ENCODE measurements at places on chromosomes 4 and X.
A peak's percentile ranks its signal among the peaks of the same experiment; 100 is the strongest.

DNA sequence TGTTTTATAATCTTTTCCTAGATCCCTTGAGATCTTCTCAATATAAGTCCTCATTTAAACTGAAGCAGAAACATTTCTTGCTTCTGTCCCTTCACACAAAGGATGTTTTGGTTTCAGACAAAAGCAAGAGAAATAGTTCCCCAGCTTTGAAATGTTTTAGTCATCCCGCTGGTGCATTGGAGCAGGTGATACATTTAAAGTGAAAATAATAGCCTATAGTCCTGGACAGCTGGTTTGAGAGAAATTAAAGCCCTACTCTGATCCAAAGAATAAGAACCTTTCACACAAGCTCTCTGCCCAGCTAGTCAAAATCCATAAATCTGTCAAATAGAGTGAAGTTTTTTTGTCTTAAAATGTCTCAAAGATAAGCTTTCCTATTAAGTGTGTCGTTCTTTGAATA, 79.4 kb downstream of the LUZP4 start:
- DNase-seq: no peak

GRCh38 chr4:147799986-147800555, 68.2 kb downstream of the ARHGAP10 start:
- no peak for DNase-seq

GRCh38 chr4:33369446-33369845, 2649.3 kb downstream of the PCDH7 start:
- peak; percentile 66 for DNase-seq

GRCh38 chr4:20326977-20327376, 75.3 kb downstream of the SLIT2 start:
- DNase-seq: no peak

DNA sequence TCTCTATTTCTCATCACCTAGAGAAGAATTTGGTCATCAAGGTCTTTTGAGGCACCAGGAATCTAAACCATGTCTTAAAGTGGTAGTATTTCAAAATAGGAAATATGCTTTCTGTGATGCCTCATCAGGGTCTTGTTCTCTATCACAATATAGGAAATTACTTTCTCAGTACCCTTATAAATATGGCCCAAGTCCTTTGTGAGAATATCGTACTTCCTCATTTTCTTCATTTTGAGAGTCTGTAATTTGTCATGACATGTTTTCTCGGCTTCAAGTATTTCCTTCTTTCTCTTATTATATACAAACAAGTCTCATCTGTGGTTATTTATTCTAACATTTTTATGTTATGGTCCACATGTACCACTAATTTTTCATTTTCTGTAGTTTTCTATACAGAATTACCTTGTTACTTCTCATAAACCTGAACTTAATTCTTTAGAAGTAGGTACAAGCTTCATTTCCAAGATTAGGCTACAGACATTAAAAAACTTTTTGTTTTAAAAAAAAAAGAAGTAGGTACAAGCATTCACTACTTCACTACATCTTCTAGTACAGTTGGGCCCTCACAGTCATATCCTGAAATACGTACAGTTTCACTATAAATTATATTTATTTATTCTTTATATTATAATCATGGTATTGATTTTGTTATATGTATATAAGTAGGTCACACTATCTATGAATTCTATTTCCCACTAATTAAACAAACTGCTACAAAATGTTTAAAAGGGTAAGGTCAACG, 54.4 kb downstream of the KLHL13 start:
- DNase-seq: no peak

DNA sequence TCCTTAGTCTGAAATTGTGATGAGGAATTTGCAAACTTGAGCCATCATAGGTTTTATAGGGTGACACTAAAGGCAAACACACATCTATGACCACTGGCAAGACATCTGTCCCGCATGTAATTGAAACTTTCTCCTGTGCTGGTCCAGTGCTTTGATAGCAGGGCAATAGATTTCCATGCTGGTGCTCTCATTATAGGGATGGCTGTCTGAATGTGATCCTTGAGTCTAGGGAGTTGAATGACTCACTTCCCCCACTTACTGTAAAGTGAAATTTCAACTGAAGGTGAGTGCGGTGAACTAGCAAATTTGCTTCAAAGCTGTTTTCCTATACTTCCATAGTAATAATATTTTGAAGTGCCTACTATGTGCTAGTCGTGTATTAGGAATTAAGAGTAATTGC, 1630.0 kb downstream of the STIM2 start:
- no peak for DNase-seq

DNA sequence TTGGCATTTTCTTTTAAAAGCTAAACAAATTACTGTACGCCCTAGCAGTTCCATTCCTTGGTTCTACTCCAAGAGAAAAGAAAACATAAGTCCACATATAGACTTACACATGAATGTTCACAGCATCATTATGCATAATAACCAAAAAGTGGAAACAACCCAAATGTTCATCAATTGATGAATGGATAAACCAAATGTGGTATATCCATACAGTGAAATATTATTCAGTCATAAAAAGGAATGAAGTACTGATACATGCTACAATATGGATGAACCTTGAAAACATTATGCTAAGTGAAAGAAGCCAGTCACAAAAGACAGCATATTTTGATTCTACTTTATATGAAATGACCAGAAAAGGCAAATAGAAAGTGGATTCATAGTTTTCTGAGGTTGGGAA, 36.5 kb downstream of the MED14 start:
- DNase-seq: no peak

DNA sequence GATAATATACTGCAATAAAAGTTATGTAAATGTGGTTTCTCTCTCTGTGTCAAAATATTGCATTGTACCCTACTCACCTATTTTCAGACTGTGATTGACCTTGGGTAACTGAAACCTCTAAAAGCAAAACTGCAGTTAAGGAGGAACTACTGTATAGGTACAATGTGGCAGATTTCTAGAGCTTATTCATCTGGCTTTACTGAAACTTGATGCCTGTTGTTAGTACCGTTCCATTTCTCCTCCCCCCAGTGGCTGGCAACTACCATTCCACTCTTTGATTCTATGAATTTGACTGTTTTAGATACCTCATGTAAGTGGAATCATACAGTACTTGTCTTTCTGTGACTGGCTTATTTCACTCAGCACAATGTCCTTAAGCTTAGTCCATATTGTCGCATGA, 61.9 kb downstream of the HOPX start:
- no peak for DNase-seq

DNA sequence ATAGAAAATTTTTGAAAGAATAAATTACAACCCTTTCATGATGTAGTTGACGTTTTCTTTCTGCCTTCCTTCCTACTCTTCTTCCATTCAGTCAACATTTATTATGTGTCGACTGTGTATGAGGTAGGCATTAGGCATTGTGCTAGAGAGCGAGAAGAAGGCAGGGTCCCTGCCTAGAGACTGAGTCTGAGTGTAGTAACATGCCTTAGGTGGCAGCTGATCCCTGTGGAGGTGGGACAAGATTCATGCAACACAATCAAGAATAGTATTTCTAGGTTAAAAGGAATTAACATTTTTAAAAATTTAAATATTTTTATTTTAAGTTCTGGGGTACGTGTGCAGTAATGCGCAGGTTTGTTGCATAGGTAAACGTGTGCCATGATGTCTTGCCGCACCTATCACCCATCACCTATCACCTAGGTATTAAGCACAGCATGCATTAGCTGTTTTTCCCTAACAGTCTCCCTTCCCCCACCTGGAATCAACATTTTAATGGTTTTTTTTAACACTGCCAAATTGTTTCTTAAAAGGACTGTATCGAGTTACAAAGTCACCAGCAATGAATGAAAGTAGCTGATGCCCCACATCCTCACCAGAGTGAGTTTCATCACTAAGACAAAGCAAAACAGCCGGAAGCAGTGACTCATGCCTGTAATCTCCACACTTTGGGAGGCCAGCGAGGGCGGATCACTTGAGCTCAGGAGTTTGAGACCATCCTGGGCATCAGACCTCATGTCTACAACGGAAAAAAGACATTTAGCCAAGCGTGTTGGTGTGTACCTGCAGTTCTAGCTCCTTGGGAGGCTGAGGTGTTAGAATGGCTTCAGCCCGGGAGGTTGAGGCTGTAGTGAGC, 84.0 kb downstream of the WWC2 start:
- peak; percentile 70 for DNase-seq

- DNase-seq: no peak
Observed at GRCh38 chr4:73911746-73912145, 42.6 kb downstream of the CXCL1 start.

- no peak for DNase-seq
Observed at GRCh38 chrX:38649221-38649620, 87.9 kb downstream of the TSPAN7 start.

- no peak for DNase-seq
Observed at GRCh38 chr4:5746250-5746649, 35.2 kb downstream of the EVC start.

DNA sequence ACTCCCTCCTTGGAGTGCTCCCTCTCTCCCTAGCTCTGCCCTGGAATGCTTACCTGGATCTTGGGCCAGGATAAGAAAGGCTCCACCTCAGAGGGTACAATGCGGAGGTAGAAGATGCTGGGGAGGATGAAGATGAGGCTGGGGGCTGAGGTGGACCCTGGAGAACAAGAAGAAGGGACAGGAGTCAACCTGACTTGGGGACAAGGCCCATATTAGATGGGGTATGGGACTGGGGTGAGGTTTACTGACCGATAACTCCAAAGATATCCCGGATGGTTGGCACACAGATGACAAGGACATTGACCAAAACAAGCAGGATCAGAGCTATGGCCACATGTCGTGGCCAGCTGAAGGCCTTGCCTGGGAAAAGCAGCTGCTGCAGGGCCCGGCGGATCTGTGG, 10.6 kb downstream of the SLC38A5 start:
- no peak for DNase-seq

- no peak for DNase-seq
Observed at GRCh38 chr4:39700554-39700953, 2.6 kb downstream of the UBE2K start.

DNA sequence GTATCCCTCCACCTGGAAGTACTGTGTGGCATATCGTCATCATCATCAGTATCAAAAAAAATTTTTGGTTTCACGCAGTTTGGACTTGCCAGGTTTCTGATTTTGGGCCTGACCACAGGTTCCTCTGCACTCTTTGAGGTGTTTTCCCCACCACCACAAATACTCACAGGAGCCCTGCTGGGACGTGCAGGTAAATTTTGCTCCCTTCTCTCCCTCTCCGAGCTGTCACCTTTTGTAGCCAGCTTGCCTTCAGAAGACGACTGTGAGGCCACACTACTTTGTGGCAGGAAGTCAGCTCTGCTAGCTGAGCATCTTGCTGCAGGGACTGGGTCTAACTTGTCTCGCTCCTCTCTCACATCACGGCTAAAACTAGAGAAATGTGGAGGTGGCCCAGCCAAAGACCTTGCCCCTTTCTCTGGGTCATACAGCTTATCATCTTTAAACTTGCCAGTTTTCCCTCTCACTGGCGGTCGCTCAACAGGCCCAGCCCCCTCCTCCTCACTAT, 2.8 kb downstream of the PJA1 start:
- no peak for DNase-seq

DNA sequence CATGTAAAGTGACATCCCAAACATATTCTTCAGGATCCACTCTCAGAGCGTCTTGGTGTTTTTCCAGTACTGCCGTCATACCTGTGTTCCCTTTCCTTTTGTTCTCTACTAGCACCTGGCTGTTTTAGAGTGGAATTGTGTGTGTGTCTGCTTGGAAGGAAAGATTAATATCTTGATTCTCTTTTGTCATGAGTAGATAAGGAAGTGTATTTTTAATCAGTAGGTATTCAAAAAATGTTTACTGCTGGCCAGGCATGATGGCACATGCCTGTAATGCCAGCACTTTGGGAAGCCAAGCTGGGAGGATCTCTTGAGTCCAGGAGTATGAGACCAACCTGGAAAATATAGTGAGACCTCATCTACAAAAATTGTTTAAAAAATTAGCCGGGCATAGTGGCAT, 198.8 kb downstream of the CBR4 start:
- DNase-seq: no peak

DNA sequence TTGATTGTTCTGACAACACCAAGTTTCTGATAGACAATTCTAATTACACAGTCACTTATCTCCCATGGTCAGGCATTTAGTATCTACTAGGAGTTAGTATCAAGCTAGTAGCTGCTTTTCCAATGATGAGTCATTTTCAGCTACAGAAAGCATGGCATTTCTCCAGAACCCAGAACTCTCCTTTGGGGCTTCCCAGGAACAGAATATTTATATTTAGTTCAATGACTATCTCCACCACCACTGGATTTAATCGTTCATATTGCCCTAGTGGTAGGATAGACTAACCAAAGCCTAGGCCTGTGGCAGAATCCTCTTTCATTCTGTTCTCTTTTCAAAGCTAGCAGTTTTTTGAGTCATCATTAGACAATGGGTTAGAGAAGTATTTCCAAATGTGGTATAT, 569.4 kb downstream of the GABRG1 start:
- DNase-seq: no peak

GRCh38 chr4:124090021-124090420, 622.5 kb downstream of the ANKRD50 start:
- no peak for DNase-seq

DNA sequence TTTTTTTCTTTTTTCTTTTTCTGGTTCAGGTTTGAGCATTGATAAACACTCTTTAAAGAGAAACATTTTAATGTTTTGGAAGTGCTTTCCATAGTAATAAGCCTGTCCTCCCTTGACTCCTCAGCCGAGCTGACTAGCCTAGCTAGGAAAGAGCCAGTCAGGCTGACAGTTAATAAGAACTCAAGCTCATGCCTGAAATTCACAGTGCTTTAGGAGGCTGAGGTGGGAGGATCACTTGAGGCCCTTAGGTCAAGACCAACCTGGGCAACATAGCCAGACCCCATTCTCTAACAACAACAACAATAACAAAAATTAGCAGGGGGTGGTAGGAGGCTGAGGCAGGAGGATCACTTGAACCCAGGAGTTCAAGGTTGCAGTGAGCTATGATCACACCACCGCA, 53.4 kb upstream of the ZCCHC13 start:
- no peak for DNase-seq

DNA sequence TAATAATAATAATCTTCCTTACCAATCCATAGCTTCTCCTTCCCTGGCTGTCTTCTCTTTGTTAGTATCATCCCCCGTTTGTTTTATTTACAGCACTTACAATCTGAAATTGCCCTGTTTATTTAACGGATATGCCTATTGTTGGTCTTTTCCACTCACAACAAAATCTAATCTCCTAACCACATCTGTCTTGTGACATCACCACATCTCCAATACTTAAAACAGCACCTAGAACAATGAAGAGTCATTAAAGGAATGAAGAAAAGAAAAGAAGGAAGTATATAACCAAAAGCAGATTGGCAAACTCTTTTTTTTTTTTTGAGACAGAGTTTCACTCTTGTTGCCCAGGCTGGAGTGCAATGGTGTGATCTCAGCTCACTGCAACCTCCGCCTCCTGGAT, 38.7 kb upstream of the JADE1 start:
- DNase-seq: no peak

Measured in HCT116 (cell line).